Stimulated activated CD8-positive, alpha-beta memory T cell treated with anti-CD3 and anti-CD28 coated beads, Interleukin-2, amount 100 ng/mL, for 48 hours (primary cell): ENCODE measurements at places on chromosomes 12 and 14.
A peak's percentile ranks its signal among the peaks of the same experiment; 100 is the strongest.

- DNase-seq, result no peak
Measured at GRCh38 chr12:28027328-28027727, 54.8 kb upstream of the PTHLH start.

GRCh38 chr12:108638141-108638827 lies 4.6 kb upstream of the SELPLG start:
- DNase-seq, result no peak

DNA sequence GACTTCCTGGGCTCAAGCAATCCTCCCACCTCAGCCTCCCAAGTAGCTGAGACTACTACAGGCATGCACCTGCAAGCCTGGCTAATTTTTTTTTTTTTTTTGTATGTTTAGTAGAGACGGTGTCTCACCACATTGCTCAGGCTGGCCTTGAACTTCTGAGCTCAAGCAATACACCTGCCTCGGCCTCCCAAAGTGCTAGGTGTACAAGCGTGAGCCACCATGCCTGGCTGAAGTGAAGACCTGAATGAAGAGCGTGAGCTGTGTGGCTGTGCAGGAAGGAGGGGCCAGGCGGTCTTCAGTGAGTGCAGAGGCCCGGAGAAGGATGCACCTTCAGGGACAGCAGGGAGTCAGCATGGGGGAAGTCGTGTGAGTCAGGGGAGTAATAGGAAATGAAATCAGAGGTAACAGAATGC lies 14.9 kb upstream of the NFKBIA start:
- no peak for DNase-seq

DNA sequence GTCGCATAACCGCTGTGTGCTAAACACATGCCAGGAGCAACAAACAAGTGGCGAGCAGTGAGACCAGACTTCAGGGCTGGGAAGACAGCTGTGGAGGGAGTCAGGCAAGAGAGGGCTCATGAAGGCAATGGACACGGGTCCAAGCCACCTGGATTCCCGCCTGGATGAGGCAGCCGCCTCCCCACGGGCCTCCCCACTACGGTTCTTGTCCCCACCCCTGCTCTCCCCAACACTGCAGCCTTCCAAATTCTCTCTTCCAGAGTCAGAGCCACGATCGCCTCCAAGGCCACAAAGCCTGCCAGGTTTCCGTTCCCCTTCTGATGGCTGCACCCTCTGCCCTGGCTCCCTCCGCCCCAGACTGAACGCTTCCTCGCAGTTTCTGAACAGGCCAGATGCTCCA lies 36.1 kb upstream of the PIWIL1 start:
- no peak for DNase-seq

DNA sequence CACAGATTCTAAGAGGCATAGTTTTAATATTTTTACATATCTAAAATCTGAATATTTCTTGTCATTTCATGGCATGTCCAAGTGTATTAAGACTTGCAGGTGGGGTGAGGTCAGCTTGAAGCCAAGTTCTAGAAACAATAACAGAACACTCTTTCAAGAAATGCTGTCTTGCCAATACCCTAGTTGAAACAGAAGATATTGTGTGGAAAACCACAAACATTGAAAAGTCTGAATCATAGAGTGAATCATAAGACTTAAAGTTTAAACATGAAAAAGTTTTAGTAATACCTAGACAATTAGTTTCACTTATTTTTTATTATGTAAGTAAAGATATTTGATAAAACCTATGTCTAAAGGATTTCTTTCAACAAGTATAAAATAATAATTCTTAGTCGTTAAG lies 191.5 kb upstream of the CAND1 start:
- no peak for DNase-seq

DNA sequence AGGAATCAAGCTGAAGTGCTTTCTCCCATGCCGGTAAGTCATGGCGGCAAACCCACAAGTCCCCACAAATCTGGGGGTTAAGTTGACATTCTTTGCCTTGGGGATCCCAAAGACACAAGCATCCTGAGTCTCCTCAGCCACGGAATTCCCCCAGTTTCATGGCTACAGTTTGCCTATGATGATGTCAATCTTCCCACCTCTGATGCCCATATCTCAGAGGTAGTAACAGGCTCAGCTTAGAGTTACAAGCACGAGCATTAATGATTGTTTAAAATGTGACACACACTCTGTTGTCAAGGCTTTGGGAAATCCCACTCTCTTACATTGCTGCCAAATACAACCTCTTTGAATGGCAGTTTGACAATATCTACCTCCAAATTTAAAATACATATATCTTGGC lies 22.3 kb downstream of the NOS1 start:
- DNase-seq, result no peak

DNA sequence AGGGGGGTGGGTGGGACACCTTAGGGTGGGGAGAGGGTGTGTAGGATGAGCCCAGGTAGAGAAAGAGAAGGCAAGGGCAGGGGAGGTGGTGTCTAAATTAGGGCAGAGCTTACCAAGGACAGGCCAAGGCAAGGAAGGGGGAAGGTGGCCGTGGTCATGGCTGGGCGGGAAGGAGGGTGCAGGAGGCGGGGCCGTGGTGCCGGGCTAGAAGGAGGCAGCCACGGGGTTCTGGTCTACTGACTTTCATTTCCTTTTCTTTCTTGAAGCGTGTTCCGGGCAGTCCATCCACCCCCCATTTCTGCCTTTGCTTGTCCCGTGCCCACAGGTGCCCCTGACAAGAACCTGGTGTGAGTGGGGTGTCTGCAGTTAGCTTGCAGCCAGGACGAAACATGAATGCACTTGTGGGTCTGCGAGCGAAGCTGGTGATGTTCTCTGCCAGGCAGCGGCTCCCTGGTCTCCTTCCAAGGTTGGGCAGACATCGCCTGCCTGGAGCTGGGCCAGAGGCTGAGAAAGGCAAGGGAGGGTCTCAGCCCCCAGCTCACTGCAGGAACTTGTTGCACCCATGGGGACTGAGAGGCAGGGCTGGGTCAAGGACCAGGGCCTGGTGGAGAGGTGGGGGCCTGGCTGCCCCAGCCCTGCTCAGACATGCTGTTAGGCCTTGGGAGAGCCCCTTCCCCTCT lies 58.2 kb downstream of the KIF26A start:
- DNase-seq, result no peak

DNA sequence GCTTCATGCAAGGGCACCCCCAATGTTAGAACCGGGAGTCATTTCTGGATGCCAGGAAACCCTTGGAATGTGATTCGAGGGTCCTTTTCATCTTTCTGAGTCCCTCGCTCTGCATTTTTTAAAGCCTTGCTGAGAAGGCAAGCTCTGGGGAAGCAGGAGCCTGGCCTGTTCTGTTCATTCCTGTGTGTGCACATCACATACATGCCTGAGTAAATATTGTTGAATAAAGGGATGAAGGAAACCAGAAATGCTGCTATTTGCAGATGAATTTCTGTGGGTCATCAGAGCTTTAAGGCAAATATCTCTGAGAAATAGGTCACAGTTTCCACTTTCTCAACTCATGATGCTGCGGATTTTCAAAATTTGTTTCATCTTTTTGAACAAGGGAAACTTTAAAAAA lies 170.1 kb downstream of the PAH start:
- no peak for DNase-seq

DNA sequence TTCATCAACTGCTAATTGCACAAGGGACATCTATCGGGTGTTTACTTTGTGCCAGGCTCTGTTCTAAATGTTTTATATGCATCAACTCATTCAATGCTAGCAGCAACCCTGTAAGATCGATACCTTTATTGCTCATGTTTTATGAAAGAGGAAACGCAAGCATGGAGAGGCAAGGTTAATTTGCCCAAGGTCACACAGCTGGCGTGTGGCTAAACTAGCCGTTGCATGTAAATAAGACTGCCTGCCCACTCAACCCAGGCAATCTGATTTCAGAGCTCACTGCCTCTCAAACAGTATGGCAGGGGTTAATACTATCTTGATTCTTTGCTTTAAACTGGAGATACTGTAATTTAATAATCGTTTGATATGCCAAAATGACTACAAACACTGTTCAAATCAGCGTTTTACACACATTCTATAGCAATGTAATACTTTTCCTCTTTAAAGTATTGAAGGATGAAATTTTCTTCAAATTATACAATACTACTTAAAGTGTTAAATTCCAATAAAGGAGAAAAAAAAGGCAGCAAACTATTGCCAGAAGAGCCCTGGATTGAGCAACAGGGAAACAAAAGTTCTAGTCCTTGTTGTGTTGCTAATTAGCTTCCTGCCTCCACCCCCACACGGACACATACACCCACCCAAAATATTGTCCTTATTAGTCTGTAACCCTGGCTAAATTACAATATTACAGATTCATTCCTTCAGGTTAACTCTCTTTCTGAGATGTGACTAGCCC lies 39.1 kb upstream of the DHRS7 start:
- DNase-seq, result no peak

- no peak for DNase-seq
Measured at GRCh38 chr12:119644930-119645329, 23.0 kb upstream of the PRKAB1 start.

DNA sequence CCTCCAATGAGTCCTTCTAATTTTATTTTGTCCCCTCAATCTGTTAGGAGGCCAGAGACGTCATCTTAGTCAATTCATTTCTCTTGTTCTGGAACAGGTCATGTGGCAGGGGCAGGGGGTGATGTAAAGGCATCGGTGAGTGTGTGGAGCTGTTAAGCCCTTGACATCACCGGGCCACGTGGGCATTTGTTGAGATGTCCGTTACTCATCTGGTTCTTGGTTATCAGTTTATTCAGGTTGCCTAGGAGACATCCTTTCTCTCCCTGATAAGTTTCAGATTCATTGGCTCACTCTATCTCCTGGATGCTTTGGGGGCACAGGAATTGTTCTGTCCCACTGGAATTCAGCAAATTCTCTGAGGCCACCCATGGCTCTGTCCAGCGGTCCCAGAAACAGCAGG lies 33.6 kb upstream of the SEL1L start:
- no peak for DNase-seq

DNA sequence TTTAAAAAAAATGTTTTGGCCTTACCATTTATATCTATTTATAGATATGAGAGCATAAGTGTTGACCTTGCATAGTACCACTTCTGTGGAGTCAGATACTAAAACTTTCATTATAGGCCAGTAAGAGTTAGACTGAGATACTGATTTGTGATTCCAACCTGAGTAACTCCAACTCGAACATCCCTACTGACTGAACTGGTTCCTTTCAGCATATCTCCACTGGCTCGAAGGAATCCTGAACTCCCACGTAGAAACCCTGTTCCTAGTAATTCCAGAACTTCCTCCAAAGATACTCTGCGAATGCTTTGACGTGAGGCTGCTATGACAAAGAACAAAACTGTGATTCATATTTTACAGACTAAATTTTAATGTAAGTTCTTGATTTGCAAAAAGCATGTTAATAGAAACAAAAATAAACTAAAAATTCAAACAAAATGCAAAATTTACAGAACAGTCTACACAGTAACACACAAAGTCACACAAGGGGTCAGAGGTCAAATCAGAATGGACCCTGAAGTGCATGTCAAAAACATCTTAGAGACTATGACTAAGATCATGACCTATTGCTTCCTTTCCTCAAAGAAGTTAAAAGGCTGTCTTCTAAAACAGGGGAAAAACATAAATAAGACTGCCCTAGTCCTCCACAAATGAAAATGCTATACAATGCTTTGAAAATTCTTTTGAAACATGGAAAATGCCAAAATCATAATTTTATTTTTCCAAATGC lies 31.5 kb downstream of the HEATR5A start:
- no peak for DNase-seq

GRCh38 chr12:13896063-13896626 lies 85.3 kb downstream of the GRIN2B start:
- DNase-seq, result no peak

- peak; percentile 63 for DNase-seq
Measured at GRCh38 chr12:57001448-57001906, 4.9 kb downstream of the ZBTB39 start.

DNA sequence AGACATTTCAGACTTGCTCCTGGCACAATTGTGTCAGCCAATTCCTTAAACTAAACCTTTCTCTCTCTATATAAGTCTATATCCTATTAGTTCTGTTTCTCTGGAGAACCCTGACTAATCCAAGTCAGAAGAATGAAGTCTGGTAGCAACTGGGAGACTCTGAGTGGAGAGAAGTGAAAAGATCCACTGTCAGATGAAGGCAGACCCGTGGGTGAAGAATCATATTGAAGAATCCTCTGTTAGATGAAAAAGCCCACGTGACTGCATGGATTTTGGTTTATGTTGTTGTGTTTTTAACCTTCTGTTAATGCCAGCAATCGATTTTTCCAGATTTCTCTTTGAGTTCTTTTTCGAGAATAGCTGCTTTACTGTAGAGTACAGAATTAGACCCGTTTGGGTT lies 29.5 kb upstream of the APOLD1 start:
- no peak for DNase-seq

DNA sequence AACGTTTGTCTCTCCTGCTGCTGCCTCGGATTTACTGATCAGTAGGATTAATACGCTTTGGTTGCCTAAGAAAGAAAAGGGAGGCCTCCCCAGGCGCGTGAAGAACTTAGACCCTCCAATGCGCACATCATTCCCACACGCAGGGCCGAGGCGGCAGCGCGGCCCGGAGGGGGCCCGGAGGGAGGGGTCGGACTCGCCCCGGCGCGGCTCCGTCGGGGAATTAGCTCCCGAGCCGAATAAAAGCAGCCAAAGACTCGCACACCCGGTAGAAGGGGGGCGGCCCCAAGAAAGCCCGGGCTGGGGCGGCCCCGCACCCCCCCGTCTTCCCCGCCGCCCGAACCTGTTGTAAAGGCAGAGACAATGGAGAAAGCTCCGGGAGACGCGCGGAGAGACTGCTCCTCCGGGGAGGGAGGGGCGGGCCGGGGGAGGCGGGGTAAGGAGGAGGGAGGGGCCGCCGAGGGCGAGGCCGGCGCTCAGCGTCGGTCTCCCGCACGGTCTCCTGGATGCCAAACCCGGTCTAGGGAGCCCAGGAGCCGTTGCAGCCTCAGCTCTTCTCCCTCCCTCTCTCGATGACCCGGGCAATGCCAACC lies at the start of gene NELL2:
NELL2 (minus strand) TSS at position 362 of the 590 bp plus-strand sequence. CDS start 446 bp downstream, outside the sequence.
- peak; percentile 62 for DNase-seq

DNA sequence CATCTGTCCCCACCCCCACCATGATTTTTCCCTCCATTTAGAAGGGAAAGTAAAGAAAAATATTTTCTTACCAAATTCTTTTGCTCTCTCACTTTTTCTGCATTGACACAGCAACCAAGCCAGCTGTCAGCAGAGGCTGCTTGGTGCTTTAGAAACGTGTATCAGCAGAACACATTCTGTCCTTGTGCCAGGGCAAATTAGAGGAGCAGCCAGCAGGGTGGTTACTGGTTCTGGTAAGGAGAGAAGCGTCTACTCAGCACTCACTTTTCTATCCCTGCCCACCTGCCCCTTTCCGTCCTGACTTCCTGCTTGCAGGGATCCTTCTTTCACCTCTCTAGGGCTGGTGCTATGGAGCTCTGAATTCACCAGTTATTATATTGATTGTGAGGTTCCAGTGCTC lies 327.5 kb upstream of the PDE3A start:
- DNase-seq, result no peak
